DMS79 treated with DMSO at 0.1 percent for 48 hours (cell line): ENCODE measurements at places on chromosomes 12 and 14.

DNA sequence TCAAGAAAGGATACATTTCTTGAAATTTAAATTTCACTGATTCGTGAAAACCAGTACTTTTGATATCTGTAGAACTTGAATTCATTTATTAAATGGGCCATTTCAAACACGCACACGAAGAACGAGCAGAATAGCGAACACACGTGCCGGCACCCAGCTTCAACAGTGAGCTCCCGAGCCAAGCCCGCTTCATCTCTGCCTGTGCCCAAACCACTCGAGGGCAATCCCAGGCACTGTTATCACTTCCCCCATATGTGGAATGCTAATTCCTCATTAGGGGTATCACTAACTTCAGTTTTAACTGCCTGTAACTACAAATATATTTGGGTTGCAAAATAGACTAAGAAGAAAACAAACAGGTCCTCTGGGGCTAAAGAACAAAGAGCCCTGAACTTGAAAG, 48.0 kb downstream of the AMN start:
- no peak for DNase-seq

- DNase-seq = no peak
Measured at GRCh38 chr12:57874166-57875108, 27.9 kb upstream of the CTDSP2 start.

- no peak for DNase-seq
Measured at GRCh38 chr12:30794591-30795409, 40.0 kb upstream of the CAPRIN2 start.

DNA sequence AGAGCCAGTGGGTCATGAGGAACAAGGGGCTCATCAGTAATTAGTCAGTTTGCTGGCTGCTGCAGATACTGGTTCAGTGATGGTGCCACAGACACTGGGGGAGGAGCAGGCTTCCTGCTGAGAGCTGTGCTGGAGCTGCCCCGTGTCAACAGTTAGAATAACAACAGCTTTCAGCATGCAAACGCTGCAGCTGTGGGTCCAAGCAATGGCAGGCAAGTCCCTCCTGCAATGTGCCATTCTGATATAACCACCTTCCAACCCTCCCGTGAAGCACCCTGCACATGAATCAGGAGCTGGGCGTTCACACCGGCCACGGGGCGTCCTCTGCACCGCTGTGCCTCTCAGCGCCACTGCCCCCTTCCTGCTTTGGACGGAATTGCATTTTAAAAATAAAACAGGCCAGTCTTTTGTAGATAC, 258.4 kb upstream of the SFSWAP start:
- no peak for DNase-seq

DNA sequence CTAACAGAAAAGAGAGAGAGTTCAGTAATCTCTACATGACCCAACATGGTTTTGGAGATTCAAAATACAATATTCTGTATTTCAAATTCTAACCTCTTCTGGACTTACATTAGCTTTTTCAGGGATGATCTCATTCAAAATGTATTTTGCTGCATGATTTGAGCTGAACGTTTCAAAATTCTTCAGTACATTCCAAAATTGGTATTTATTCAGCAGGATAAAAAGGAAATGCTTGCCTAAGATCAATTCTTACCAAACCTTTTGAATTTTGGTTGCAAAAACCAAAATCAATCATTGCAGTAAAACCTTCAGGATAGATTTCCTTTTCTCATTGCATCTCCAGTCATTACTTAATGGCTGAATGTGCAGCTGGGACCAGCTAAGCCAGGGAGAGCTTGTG, 1761.3 kb upstream of the SEL1L start:
- DNase-seq = no peak

GRCh38 chr14:68639000-68639757, 153.7 kb downstream of the ZFP36L1 start:
- DNase-seq = no peak

DNA sequence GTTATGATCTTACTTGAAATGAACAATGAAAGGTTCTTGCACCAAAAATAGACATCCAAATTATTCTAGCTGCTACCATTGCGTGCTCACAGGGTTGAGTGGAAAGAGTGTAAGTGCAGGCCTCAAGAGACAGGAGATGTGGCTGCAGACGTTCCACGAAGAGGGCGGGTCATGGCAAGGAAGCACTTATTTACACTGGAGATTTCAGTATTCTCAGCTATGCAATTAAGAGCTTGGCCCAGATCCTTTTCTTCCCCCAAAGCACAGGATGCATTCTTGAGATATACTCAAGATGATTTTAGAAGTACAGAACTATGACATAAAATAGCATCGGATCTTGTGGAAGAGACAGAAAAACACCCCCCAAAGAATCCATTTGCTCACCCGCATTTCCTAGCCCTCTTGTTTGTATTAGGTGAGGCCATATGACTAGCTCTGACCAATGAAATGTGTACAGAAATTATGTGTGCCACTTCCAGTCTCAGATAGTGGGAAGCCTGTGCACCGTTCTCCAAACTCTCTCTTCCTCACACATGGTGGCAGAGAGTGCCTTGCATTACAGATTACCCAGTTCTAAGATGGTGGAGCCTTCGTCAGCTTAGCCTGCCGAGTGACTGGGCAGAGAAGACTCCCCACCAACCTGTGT, 261.4 kb downstream of the TTC8 start:
- DNase-seq = peak; percentile 33

- peak; percentile 45 for DNase-seq
Measured at GRCh38 chr12:7995266-7995963, 37.1 kb upstream of the FOXJ2 start.

DNA sequence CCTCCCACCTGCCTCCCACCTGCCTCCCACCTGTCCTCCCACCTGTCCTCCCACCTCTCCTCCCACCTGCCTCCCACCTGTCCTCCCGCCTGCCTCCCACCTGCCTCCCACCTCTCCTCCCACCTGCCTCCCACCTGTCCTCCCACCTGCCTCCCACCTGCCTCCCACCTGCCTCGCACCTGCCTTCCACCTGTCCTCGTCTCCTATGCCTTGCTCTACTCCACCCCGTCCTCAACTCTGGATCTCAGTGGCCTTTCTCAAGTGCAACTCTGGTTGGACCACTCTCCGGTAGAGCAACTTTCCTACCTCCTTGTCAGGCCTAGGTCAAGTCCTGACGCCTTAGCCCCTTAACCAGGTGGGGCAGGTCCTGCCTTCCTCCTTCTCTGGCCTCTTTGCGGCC, 29.3 kb upstream of the PEX5 start:
- no peak for DNase-seq
